IPS DF 6.9 (cell line): ENCODE measurements at places on chromosomes 2 and 18.

GRCh38 chr2:154620471-154620870 lies 78.0 kb upstream of the KCNJ3 start:
- DNase-seq = no peak

GRCh38 chr2:2839393-2839781 lies 508.3 kb upstream of the MYT1L start:
- no peak for DNase-seq

GRCh38 chr2:52288596-52288995 lies 1256.7 kb upstream of the NRXN1 start:
- no peak for DNase-seq

- no peak for DNase-seq
These were observed 36.3 kb downstream of the HS6ST1 start for GRCh38 chr2:128282246-128282975.
